ENCODE measurements at places on chromosomes 6 and 20.

GRCh38 chr6:4943716-4944115 lies 60.1 kb downstream of the RPP40 start:
- no peak for ATAC-seq

DNA sequence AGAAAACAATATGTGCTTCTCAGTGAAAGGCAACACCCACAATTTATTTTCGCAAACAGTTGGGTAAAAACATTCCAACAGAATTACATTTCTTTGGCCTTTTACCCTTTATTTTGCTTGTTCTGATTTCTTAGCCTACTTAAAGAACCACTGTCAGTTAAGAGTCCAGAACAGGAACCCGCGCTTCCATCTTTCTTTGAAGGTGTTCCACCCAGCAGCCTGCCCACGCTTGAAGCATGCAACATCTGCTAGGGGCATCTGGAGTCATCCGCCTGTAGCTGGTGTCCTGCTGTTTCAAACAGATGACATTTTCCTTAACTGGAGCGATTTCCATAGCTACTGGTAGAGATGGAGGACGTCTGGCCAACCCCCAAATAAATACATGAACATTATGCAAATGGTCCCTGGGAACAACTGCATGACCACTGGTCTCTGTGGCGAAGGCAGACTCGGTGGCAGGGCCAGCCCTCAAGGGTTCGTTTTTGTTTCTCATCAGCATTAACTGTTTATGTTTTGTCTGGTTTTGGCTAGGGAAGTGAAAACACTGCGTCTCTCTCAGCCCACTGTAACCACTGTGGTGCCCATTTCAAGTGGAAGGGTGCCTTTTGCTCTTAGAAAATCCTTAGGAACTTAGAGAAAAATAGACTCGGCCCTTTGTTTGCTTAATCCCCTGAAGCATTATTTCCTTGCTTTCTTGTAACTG lies 51.6 kb downstream of the LAMA4 start:
- no peak for ATAC-seq

- ATAC-seq: no peak
These were observed 9.4 kb upstream of the GMPR start for GRCh38 chr6:16228709-16229665.

- no peak for ATAC-seq
These were observed 34.7 kb downstream of the GNAS-AS1 start for GRCh38 chr20:58816051-58816450.

- no peak for ATAC-seq
These were observed 107.4 kb upstream of the MAP7 start for GRCh38 chr6:136657666-136658065.

DNA sequence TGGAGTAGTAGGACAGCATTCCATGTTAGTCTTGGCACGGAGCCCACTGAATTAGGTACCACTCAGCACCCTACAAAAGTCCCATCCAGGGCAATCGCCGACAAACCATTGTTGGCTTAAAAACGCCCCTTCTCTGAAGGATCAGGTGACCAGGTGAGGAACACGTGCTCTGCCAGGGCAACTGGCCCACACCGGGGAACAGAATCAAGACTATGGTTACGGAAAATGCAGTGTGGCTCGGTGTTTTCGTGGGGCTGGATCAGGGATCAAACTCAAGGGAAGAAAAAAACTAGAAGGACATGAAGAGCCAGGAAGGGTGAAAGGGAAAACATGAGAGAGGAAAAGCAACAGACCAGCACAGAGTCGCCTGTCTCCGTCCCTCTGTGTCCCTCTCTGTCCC lies 177.8 kb upstream of the ARID1B start:
- ATAC-seq: no peak

DNA sequence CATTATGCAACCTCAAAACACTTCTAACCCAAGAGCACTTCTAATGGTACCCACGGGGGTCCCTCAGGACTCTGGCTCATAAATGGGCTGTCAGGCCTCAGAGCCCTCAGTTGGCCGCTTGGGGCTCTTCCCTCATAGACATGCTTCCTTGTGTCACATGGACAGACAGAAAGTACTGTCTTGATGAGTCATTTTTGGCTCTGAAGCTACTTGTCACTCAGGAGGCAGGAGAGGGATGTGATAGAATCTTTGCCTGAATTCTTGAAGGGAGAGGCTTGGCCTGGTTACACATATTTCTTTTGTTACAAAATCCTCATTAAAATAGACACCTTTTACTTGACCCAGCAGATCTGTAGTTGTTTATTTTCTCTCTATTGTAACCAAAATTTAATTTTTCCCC lies 15.1 kb upstream of the EDN1 start:
- peak; percentile 60 for ATAC-seq

- ATAC-seq: no peak
These were observed 547.2 kb downstream of the CD83 start for GRCh38 chr6:14664621-14665315.

DNA sequence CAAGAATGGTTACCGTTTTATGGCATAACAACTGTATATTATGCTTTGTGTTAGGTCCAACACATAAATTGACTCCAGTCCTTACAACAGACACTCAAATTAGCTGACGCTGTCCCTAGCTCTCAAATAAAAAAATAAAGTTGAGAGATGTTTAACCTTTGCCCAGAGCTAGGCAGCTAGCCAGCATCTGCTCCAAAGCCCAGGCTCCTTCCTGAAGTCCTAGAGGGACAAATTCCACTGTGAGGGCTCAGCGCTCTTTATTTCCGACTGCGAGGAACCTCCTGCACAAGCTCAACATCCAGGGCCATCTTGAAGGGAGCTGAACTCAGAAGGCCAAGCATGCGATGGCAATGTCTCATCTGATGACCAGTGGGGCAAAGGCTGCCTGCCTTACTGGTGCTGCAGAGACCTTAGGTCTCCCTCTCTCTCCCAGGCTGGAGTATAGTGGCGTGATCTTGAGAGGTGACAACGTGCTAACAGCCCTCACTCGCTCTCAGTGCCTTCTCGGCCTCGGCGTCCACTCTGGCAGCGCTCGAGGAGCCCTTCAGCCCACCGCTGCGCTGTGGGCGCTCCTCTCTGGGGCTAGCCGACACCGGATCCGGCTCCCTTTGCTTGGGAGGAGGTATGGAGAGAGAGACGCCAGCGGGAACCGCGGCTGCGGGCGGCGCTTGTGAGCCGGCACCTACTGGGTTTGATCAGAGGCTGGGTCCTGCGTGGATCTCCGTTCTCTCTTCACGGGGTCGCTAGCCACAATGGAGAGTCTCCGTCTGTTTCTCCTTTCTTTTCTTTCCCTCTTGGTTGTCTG lies 24.7 kb upstream of the GFOD1 start:
- no peak for ATAC-seq

GRCh38 chr6:77180326-77180725 lies 283.0 kb downstream of the HTR1B start:
- ATAC-seq: peak; percentile 54

- no peak for ATAC-seq
These were observed 88.5 kb downstream of the PRKN start for GRCh38 chr6:162638931-162639574.

DNA sequence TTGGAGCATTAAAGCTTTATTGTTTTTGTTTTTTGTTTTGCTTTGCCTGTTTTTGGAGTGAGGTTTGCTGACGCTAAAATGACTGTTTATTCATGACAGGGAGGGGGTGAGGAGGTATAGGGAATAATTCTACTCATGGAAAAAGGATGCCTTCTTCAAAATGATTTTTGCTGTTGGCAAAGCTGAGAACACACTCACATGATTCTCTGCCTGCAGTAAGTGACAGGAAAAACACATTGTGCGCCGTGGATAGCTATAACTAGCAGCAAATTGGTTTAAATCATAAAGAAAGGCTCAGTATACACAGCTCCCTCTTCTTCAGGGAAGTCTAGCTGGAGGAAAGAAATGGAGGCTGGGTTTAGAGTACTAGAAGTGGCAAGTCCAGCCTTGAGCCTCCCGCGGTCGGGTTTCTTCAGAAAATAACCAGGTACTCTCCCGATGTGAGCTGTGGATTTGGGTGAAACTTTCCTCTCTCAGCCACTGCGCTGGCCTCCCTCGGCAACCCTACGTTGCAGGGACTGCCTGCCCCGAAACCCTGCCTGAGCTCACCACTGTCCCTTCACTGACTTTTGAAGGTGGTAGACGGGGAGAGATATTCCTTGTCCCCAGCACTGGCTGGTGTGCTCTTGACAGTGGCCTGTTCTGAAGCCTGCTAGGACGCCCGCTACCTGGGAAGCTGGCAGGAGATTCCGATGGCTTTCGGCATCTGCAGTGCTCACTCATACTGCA lies 278.2 kb downstream of the NRN1 start:
- peak; percentile 29 for ATAC-seq

DNA sequence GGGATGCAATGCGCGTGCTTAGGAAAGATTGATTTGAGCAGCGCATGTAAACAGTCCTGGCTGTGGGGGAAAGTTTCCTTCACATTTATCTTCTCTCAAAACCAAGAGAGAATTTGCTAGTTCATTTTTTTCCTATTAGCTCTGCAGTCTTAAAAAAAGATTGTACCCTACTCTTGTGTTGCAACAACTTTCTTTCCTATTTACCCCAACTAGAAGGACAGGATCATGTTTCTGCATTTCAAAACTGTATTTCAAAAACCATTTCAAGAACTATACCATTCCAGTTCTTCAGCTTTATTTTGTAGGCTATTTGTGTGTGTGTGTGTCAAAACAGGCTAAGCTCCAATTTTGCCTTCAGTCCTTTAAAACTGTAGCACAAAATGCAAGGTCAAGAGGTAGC lies 473.1 kb downstream of the KIF16B start:
- no peak for ATAC-seq

DNA sequence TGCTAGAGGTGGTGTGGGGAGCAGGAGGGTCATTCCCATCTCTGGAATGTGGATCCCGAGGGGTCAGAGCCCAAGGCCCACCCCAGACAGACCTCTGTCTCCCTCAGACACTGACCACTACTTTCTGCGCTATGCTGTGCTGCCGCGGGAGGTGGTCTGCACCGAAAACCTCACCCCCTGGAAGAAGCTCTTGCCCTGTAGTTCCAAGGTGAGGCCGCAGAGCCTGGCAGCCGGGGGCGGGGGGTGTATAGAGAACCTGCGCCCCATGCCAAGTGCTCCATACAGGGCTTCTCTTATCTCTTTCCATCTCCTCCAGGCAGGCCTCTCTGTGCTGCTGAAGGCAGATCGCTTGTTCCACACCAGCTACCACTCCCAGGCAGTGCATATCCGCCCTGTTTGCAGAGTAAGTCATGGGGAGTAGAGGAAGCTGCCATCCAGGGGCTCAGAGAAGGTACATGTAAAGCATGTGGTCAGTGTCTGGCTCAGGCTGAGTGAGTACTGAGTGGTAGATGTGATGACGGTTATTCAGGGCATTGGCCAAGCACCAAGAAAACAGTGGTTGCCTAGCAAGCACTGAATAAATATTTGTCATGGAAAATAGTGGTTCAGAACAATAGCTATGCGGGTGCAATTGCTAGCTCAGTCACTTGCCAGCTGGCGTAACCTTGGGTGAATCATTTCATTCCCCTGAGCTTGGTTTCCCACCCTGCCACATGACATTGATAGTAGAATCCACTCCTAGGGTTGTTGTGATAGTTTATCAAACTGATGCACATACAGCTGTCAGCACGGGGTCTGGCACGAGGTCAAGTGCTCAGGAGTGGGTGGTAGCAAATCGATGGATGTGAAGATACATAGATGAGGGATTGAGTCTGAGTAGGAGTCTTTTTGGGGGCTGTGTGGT lies 3.5 kb downstream of the PIGT start:
- ATAC-seq: peak; percentile 58

- peak; percentile 15 for ATAC-seq
These were observed 669 bp upstream of the TMEM30A start for GRCh38 chr6:75285283-75285639.

- no peak for ATAC-seq
These were observed 1.3 kb upstream of the SMLR1 start for GRCh38 chr6:130825772-130826441.

GRCh38 chr6:149054559-149055194 lies 262.8 kb upstream of the TAB2 start:
- ATAC-seq: no peak

GRCh38 chr6:105005451-105005850 lies 48.5 kb downstream of the LIN28B start:
- ATAC-seq: no peak

DNA sequence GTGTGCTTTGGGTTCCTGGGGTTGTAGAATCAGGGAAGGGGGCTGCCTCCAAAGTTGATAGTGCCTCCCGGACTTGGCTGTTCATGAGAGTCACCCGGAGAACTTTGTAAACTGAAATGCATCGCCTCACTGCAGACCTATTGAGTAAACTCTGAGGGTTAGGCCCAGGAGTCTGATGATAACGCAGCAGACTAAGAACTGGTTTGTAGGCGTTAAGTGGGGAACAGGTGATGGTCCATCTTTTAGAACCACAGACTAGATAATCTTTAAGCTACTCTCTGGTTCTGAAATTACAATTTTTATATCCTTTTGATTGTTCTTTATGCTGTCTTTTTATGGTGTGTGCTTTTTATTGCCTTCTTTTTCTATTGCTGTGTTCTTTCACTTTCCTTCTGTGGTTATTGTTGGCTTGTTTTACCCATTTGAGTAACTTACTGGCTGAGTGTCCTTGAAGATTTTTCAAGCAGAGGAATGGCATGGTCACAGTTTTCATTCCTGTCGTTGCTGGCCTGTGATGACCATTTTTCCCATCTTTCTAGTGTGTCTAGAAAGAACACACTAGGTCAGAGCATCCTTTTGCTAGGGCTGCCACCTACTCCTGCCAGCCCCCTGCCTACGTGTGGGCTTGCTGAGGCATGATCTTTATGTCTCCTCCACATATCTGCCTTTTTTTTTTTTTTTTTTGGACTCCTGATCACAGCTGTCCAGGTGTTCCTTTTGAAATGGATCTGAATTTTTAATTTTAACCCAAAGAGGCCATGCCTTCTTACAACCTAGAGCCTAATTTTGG lies 30.9 kb downstream of the LRRC1 start:
- ATAC-seq: no peak

- ATAC-seq: no peak
These were observed 290.7 kb downstream of the ARHGAP18 start for GRCh38 chr6:129419324-129419723.

DNA sequence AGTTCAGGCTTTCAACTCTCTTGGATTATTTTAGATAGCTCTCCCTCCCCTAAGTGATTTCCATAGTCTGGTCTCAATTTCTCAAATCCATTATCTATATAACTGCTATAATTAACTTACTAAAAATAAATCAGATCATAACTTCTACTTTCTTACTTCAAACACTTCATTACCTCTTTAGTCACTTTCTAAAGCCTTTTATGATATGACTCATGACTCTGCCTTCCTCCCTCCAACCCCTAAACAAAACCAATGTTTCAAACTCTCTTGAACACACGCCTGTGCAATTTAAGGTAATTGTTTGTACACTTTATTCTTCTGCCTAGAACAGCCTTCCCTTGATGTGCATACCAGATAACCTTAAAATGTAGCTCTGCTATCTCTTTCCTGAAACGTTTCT lies 100.5 kb downstream of the LMBRD1 start:
- no peak for ATAC-seq

- ATAC-seq: no peak
These were observed 301.2 kb upstream of the SGK1 start for GRCh38 chr6:134619077-134619476.

Measured in SK-N-SH treated with all-trans-retinoic acid at 6 μM for 48 hours (cell line).